ENCODE measurements at places on chromosomes 4 and X.

DNA sequence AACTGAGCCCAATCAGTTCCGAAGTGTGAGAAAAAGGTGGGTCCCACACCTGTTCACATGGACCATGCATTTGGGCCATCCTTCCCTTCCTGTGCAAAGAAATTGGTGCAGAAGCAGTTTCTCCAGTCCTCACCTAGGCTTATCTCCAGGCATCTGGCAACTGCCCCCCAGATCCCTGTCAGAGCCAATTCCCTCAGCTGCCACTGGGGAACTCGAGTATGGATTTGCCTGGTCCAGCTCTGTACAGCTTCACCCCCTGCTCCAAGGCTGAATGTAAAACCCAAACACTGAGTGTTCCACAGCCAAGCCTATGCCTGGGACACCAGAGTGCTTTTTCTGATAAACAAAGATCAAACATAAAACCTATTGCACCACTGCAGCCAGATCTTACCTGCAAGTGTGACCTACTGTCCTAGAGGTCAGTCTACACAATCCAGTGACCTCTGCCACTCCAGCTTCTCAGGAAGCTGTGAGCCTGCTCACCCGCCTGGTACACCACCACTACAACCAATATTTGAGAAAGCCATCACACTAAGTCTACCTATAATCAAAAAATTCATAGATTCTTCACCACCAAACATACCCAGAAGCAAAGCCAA, 136.4 kb downstream of the STPG2 start:
- DNase-seq = no peak

DNA sequence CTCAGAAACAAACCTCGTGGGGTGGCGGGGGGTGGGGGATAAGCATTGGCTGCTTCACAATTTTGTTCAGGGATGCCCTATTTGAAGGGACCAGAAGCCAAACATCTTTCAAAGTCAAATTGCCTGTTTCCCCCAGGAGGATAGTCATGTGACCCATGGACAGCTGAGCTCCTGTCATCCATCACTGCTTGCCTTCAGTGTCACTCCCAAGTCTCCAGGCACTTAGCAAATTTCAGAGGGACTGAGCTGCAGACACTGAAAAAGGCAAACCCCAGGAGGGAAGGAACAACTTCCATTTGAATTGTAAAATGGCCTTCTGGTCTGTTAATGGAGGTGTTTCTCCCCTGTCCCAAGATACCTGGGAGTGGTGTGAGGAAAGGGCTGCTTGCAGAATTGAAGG, 73.4 kb downstream of the FRMPD3 start:
- no peak for DNase-seq

GRCh38 chrX:139202742-139203420, 327.7 kb upstream of the F9 start:
- DNase-seq = no peak

DNA sequence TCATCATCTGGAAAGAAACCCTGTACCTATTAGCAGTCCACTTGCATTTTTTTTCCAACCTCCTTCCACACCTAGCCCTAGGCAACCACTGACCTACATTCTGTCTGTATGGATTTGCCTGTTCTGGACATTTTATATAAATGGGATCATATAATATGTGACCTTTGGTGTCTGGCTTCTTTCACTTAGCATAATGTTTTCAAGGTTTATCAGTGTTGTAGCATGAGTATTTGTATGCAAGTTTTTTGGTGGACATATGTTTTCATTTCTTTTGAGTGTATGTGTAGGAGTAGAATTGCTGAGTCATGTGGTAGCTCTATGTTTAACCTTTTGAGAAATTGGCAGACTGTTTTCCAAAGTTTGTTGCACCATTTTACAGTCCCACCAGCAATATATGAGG, 198.6 kb downstream of the CEP135 start:
- DNase-seq = no peak

DNA sequence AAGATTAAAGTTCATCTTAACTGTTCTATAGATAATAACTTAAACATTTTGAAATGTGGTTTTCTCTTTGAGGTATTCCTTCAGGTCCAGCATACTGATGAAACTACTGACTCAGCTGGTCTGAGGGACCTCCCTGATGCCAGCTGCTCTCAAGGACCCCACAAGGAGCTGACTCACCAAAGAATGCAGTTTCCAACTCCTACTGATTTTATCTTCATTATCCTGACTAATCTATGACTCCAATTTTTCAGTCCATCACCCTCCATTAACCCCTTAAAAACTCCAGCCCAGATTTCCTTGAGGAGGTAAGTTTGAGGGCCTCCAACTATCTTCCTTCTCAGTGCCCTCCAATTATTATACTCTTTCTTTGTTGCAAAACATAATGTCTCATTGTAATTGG, 1.4 kb upstream of the UGT2B4 start:
- DNase-seq = no peak

GRCh38 chrX:55111578-55112254, 22.9 kb downstream of the PAGE2 start:
- no peak for DNase-seq

- DNase-seq = no peak
Observed at GRCh38 chr4:107600983-107601382, 119.1 kb downstream of the PAPSS1 start.
